ENCODE measurements at places on chromosomes 1 and 21.
A peak's percentile ranks its signal among the peaks of the same experiment; 100 is the strongest.

DNA sequence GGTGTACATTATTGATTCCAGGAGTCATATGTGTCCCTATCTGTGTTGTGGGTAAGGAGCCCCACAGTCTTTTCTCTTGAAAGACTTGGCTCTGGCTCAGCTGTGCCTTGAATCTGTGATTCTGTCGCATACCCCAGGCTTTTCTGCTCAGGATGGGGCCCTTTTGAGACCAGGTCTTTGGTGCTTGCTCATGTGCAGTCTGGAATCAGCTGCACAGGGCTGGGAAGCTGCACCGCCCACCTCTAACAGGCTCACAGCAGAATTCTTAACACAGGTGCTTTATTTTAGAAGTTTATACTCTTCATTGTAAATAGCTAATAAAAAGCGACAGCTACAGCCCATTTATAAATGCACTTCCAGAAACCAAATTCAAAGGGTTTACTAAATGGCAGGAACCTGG is 61.3 kb downstream of the ST6GALNAC3 start:
- no peak for DNase-seq

DNA sequence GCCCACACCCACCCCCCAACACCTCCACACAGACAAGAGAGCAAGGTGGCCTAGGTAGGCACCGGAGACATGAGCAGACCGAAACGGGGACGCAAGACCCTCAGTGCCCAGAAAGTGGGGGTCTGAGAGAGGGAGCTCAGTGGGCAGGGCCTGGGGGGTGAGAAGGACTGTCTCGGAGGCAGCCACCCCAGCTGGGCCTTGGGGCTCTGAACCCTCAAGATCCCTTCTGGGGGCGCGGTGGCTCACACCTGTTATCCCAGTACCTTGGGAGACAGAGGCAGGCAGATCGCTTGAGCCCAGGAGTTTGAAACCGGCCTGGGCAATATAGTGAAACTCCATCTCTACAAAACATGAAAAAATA is 9.1 kb upstream of the GNB1 start:
- DNase-seq = no peak

DNA sequence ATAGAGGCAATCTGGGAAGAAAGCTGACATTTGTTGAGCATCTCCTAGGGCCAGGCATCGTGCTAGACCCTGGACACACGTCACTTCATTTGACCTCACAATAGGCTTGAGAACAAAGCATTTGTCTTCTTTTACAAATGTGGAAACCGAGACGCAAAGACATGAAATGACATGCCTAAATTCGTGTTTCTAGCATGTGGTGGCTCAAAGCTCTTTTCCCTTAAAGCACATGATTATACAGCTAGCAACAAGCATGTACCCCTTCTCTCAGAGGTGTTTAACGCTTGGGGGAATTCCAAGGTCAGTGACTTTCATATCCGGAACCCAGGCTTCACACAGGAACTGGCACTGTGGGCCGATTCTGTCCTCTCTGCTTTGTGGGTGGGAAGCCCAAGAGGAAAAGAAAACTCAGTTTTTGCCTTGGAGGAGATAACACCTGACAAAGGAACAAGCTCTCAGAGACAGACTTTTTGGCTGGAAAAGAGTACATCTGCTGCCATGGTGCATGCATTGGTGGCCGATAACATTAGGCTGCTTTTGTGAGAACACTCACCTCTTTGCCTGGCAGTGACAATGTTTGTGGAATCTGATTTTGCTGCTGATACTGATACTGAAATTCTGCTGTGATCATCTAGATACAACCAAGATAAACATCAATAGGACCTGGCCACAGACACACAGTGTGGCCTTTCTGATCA is 15.4 kb upstream of the CD2 start:
- DNase-seq = no peak

- no peak for DNase-seq
Observed at GRCh38 chr1:150536836-150537731, 12.1 kb upstream of the ADAMTSL4 start.

DNA sequence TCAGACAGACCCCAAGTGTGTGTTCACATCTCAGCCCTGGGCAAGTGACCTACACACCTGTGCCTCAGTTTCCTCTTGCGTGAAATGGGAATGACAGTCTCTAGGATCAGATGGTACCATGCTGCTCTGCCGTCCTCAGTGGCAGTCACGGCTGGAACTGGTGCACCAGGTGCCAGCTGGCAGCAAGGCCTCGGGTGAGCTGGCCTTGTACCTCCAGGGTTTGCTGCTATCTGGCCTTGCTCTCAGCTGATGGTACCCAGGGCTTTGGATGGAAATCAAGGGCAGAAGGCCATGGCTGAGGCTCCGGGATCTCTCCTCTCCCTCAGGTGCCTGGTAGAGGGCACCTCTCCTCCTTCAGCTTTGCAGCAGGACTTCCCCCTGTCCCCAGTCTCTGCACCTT is 21.3 kb downstream of the TMEM201 start:
- DNase-seq = no peak

DNA sequence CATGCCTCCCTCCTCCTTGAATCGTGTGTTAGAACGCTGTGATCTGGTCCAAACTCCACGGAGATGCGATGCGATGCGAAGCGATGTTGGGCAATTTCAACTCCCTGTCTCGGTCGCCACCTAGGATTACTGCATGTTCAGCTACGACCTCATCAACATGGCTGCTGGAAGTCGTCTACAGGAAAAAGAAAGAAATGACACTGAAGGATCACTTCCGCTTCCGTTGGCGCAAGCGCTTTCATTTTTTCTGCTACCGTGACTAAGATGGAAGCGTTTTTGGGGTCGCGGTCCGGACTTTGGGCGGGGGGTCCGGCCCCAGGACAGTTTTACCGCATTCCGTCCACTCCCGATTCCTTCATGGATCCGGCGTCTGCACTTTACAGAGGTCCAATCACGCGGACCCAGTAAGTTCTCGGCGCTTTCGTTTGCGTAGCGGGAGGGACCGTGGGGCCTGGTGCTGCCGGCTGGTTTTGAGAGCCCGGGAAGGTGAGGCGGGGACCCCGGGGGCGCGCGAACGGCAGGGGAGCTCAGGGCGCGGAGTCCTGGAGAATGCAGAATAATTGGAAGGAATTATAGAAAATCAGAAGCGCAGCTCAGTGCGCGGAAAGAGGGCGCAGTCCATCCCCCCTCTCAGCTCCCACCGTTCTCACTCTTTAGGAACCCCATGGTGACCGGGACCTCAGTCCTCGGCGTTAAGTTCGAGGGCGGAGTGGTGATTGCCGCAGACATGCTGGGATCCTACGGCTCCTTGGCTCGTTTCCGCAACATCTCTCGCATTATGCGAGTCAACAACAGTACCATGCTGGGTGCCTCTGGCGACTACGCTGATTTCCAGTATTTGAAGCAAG is at the start of gene PSMB4:
PSMB4 (plus strand) TSS at position 250 of the 848 bp plus-strand sequence; CDS start at position 265, 15 bp downstream.
- DNase-seq = peak; percentile 95

DNA sequence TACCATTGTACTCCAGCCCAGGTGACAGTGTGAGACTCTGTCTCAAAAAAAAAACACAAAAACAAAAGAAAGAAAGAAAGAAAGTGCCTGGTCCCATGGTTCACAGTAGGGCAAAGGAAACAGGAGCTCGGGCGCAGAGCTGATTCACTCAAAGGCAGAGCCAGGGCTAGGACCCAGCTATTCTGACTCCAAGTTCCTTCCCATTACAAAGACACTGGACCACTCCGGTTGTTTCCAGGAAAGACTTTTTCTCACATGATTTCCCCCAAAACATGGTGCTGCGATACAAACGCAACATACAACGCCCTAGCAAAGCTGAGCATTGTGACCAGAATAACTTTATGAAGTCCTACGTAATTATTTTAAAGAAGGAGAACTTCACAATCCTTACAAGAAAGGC is 10.7 kb downstream of the ABCG1 start:
- DNase-seq = peak; percentile 72

- DNase-seq = peak; percentile 39
Observed at GRCh38 chr1:185343306-185343705, 26.3 kb upstream of the IVNS1ABP start.

DNA sequence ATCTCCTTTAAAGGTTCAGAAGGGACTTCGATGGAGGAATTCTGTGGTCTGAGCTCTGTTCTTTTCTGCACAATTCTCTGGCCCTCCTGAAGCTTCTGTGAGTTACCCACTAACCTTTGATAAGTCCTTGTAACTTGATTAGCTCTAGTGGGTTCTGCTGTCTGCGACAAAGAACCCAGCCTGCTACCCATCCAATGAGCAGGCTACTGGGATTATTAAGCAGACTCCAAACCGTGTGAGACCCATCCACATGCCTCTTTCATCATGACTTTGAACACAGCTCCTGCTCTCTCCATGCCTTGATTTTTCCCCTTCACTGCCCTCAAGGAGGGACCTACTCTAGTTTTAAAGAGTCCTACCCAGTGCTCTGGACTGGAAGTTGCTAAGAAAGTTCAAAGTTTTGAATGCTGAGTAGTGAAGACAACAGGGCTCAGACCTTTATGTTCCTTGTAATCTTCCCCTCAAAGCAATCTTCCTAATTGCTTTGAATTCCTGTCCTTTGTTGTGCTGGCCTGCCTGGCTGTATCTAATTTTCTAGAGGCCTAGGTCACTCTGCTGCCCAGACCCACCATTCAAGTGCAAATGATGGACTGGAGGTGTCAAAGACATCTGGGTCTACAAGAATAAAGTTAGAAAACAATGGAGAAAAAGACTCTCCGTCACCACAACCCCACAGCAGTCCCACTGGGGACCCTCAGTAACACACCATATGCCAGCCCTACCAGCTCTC is 146.9 kb downstream of the RHOU start:
- DNase-seq = no peak

GRCh38 chr1:13583595-13583965 is at the start of gene PDPN:
Gene PDPN (plus strand): TSS chr1:13583832. CDS start chr1:13584034, 202 bp downstream.
- DNase-seq = no peak

GRCh38 chr1:38274974-38275373 is 228.4 kb upstream of the POU3F1 start:
- peak; percentile 30 for DNase-seq

DNA sequence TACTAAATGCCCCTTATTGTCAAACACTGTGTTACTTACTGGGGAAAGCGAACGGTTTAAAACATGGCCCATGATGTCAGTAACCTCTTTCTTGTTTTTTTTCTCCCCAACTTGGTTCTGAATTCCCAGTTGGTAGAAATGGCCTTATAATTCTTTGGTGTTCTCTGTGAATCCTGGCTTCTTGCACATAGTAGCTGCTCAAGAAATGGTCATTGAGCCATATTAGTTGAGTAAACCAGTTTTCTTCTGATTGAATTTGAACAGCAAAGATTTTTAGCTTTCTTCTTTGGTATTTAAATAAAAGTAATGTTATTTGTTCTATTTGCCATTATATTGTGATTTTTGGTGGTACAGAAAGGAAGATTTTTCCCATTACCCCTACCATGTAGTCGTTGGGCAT is 87.3 kb downstream of the NFIA start:
- no peak for DNase-seq

DNA sequence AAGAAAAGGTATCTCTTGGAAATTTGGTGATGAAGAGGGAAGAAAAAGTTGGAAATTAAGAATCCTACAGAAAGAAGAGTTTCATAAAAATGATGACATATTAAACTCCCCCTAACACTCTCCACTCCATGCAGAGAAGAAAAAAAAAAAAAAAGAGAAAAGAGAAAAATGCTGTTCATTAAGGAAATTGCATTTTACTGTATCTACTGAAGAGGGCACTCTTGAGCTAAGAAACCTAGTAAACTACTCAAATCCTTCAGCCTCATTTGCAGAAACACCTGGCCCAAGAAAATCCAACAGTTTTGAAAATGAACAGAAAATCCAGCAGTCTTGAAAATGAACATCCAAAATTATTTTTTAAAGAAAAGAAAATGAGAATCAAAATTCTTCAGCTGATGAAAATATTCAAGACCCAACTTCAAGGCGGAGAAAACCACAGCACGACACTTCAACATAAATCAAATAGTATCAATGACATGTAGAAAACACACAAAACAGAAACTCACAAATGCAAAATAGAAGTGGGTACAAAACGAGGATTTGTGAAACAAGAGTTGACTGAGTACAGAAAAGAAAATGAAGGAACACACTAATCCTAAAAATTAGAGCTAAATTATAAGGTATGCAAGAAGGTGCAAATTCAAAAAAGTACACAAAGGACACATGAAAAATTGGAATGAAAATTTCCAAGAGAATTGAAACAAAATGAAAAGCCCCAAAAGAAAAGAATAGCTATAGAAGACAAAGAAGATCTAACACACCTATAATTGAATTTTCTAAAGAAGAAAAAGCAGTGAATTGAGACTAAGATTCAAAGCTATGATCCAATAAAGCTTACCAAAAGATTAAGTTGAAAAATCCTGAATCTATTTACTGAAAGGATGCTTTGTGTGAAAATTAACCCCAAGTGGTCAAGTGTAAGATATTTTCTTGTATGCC is 73.2 kb upstream of the DNAJC6 start:
- no peak for DNase-seq

DNA sequence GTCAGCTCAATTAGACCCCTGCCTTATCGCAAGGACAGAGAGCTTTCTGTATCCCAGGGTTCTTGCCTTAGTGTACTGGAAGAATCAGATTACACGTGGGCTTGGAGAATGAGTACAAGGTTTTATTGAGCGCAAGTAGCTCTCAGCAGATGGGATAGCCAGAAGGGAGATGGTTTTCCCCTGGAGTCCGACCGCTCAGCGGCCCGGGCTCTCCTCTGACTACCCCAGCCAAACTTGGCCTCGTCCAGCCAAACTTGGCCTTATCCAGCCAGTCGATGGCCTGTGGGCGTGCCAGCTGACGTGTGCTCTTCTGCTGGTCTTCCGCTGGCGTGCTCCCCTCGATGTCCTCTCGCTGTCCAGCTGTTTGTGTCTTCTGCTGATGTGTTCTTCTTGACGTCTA is 136.9 kb downstream of the SYT14 start:
- no peak for DNase-seq

- DNase-seq = no peak
Observed at GRCh38 chr1:110538921-110539320, 19.9 kb upstream of the KCNA10 start.

GRCh38 chr1:230140221-230141020 is 73.4 kb downstream of the GALNT2 start:
- DNase-seq = no peak

DNA sequence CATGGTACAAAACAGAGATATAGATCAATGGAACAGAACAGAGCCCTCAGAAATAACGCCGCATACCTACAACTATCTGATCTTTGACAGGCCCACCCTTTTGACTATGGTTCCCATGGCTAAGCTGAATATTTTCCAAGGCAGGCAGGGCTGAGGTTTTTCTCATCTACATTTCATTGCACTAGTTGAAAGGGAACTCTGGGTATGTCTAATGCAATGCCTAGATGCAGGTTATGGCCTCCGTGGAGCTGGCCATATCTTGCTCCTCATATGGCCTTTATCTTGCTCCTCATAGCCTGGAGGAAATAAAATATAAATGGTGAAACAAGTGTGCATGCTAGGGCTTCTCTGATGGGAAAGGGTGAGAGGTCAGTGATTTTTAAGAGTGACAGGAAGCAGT is 10.6 kb downstream of the SPRR5 start:
- no peak for DNase-seq

DNA sequence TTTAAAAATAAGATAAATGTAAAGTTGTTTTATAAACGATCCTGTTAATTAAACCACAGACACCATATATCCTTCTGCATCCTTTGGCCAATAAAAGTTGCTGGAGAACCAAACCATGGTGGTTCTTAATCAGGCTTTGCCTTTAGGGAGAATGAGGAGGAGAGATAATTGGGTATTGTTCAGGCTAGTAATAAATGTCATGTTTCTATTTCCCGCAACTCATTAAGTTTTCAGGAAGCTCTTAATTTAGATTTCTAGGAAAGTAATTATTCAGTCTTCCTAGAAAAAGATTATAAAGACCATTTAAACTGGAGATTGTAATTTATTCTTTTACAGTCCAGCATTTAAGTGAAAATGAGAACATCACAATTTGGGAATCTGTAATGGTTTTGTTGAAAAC is 34.5 kb downstream of the RAB4A start:
- no peak for DNase-seq

GRCh38 chr21:38741092-38741949 is 64.4 kb upstream of the ETS2 start:
- DNase-seq = no peak

Measured in head of caudate nucleus (tissue), 42 donors.